M059J (cell line): ENCODE measurements at places on chromosomes 2 and 18. TPM values are rescaled to one million over a fixed set of nuclear protein-coding genes. Genes with fewer than 3 reads are reported as not detected.
A peak's percentile ranks its signal among the peaks of the same experiment; 100 is the strongest.

DNA sequence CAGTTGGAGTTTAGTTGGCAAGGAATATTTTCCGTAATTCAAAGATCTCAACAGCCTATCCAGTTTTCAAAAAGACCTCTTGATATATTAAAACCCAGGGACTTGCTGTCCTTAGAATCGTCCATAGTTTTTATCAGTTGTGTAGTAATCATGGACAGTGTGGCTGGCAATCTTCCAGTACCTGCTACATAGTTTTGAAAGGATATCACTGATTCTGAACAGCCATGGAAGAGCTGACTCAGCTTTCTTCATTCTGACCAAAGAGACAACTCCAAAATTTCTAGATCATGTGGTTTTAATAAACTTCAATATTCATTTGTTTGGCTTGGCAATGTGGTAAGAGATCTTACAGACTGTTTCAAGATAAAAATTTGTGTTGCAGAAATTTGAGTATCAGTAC is 616.7 kb downstream of the TDRD15 start:
- peak; percentile 3 for DNase-seq

DNA sequence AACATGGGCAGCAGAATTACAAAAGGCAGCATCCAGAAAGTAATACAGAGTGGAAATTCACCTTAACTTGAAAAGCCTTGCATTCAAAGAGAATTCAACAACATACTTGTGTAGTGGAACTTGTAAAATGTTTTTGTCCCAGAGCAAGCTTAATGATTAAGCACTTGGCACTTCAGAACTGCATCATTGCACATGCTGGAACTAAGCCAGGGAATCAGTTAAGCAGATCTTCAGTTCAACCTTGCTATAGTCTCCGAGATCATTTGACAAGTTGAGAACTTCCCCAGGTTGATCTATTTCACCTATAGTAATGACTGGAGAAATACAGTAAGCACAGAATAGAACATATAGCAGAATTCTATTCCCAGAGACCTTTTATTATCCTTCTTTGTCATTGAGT is 1337.2 kb upstream of the NXPH2 start:
- no peak for DNase-seq

DNA sequence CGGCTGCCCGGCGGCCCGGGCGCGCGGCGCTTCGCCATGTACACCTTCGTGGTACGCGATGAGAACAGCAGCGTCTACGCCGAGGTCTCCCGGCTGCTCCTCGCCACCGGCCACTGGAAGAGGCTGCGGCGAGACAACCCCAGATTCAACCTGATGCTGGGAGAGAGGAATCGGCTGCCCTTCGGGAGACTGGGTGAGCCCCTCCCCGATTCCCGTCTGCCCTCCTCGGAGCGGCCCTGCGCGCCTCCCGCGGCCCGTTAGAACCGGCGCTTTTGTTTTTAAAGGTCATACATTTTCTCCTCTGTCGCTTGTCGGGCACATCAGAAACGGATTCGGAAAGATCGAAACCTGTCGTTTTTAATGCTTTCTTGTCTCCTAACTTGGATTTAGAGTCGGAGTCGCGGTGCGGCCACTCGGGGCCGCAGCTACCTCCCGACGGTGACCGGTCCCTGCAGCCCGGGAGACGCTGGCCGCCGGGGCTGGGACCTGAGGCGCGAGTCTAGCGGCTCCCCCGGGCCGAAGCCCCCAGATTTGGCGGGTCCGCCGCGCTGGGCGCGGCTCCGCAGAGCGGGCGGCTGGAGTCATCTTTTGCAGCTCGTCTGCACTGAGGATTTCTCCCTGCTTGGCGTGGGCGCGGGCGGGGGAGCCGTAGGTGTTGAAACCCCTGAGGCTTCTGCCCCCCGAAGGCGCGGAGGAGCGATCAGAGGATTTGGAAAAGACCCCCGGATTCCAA is 519 bp downstream of the TTL start:
- DNase-seq = peak; percentile 68

GRCh38 chr2:211347328-211347727 is 790.9 kb downstream of the CPS1 start:
- no peak for DNase-seq

The ACTG2 gene
- 0.89 and 2.5 TPM in 2 replicates for total RNA-seq

DNA sequence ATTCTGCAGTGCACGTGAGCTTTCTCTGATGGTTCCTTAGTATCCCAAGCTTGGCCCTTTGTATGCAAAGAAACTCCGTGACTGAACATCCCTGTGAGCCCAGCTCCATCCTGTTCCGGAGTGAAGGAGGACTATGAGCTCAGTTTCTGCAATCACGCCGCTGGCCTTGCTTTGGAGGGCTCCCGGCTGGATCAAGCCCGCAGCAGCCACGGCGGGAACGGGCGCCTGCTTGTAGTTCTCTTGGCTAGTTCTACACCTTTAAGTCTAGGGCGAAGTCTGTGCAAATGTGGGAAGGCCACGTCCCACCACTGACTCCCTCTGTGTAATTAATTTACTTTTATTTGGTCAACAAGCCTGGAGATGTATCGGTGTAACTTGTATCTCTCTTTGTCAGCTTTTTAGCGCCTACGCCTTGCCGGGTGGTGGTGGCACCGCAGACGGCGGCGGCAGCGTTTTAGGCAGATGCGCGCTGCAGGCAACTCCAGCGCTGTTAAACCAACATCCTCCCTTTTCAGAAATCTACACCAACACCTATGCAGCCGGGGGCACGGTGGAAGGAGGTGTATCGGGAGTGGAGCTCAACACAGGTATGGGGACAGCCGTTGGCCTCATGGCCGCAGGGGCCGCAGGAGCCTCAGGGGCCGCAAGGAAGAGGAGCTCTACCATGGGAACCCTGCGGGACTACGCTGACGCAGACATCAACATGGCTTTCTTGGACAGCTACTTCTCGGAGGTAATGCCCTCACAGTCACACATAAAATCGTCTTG is 34.3 kb downstream of the DSG4 start:
- DNase-seq = no peak
